ENCODE measurements at places on chromosomes 2 and 18. TPM values are rescaled to one million over a fixed set of nuclear protein-coding genes. Genes with fewer than 3 reads are reported as not detected.

The KATNAL2 gene
- 2.3 TPM for polyA plus RNA-seq

The CLEC4F gene
- 2.9 TPM for polyA plus RNA-seq

The PNPT1 gene
- 25.9 TPM for polyA plus RNA-seq

The IL36G gene
- 0.51 TPM for polyA plus RNA-seq

The CCDC121 gene
- polyA plus RNA-seq = 5.4 TPM

The GPBAR1 gene
- 3.9 TPM for polyA plus RNA-seq

The ADD2 gene
- polyA plus RNA-seq = 4.0 TPM

The POTEC gene
- 0.06 TPM for polyA plus RNA-seq

The TXNDC2 gene
- 0.03 TPM for polyA plus RNA-seq

The FIGN gene
- 1.3 TPM for polyA plus RNA-seq

The CIDEA gene
- not detected for polyA plus RNA-seq

The LRP2 gene
- polyA plus RNA-seq = 4.4 TPM

The G6PC2 gene
- 0.19 TPM for polyA plus RNA-seq

The SP140 gene
- 2.2 TPM for polyA plus RNA-seq

The GRP gene
- polyA plus RNA-seq = 3.4 TPM

The PLEK gene
- polyA plus RNA-seq = 8.0 TPM

The MAP3K20 gene
- 31.7 TPM for polyA plus RNA-seq

The GALNT3 gene
- polyA plus RNA-seq = 68.2 TPM

The SP5 gene
- 4.8 TPM for polyA plus RNA-seq

The LDLRAD4 gene
- polyA plus RNA-seq = 9.1 TPM

The NFU1 gene
- 52.9 TPM for polyA plus RNA-seq

The MC5R gene
- polyA plus RNA-seq = 0.66 TPM

The ABCG8 gene
- polyA plus RNA-seq = 24.3 TPM

The PDE6D gene
- 16.6 TPM for polyA plus RNA-seq

The HSPE1 gene
- polyA plus RNA-seq = 268 TPM

The CGREF1 gene
- 11.5 TPM for polyA plus RNA-seq

The MREG gene
- 5.5 TPM for polyA plus RNA-seq

The PPM1B gene
- 40.4 TPM for polyA plus RNA-seq

The NT5DC4 gene
- polyA plus RNA-seq = 2.6 TPM

The ALK gene
- 1.5 TPM for polyA plus RNA-seq

The CROCC2 gene
- polyA plus RNA-seq = 0.09 TPM

All from large intestine (tissue), 12 donors.